ENCODE measurements at places on chromosomes 1 and 21. TPM values are rescaled to one million over a fixed set of nuclear protein-coding genes. Genes with fewer than 3 reads are reported as not detected.

DNA sequence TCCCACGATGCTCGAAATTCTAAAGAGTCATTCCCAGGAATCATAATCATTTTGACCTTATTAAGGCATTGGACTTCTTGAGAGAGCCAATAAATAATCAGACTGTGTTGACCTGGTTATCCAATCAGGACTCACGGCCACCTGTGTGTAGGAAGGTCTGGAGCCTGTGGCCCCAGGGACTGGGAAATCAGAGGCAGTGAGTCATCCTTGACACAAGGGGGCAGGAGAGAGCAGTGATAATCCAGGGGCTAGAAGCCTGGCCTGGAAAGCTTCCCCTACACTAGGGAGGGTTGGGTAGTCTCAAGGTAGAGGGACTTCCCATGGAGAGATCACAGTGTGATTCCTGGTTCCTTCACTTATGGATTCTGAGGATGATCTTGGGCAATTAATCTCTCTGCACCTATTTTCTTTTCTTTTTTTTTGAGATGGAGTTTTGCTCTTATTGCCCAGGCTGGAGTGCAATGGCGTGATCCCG is 4.7 kb downstream of the MR1 start:
- peak; percentile 72 for DNase-seq
- no peak overlapping the region for H3K27ac ChIP-seq
- no peaks in the 10 kb centered on the region for H3K27me3 ChIP-seq
- no peaks in the 10 kb centered on the region for H3K36me3 ChIP-seq
- H3K4me3 ChIP-seq: no peak overlapping the region

GRCh38 chr1:63063367-63063766 is 259.0 kb upstream of the FOXD3 start:
- no peaks in the 10 kb centered on the region for H3K27me3 ChIP-seq
- DNase-seq: peak; percentile 23
- no peaks in the 10 kb centered on the region for H3K36me3 ChIP-seq
- H3K4me1 ChIP-seq: no peaks in the 10 kb centered on the region
- H3K4me3 ChIP-seq: no peak overlapping the region
- no peak overlapping the region for H3K27ac ChIP-seq

- DNase-seq: no peak
- no peaks in the 10 kb centered on the region for H3K36me3 ChIP-seq
- H3K4me1 ChIP-seq: peaks cover 14% of the 10 kb centered on the region
- no peak overlapping the region for H3K4me3 ChIP-seq
- peaks cover 70% of the 10 kb centered on the region for H3K27me3 ChIP-seq
- no peak overlapping the region for H3K27ac ChIP-seq
Observed at GRCh38 chr1:938711-939489, 15.2 kb downstream of the SAMD11 start.

GRCh38 chr1:97412166-97412565 is 508.7 kb downstream of the DPYD start:
- H3K4me1 ChIP-seq: no peaks in the 10 kb centered on the region
- DNase-seq: no peak
- no peak overlapping the region for H3K4me3 ChIP-seq
- no peaks in the 10 kb centered on the region for H3K36me3 ChIP-seq
- H3K27ac ChIP-seq: no peak overlapping the region
- H3K27me3 ChIP-seq: no peaks in the 10 kb centered on the region

GRCh38 chr1:4115191-4115900 is 215.3 kb upstream of the C1orf174 start:
- no peak overlapping the region for H3K27ac ChIP-seq
- no peak overlapping the region for H3K4me3 ChIP-seq
- no peaks in the 10 kb centered on the region for H3K36me3 ChIP-seq
- H3K4me1 ChIP-seq: no peaks in the 10 kb centered on the region
- DNase-seq: no peak

GRCh38 chr1:98371764-98372163 is 289.8 kb upstream of the SNX7 start:
- no peaks in the 10 kb centered on the region for H3K36me3 ChIP-seq
- H3K4me3 ChIP-seq: no peak overlapping the region
- H3K27ac ChIP-seq: no peak overlapping the region
- H3K4me1 ChIP-seq: no peaks in the 10 kb centered on the region
- H3K27me3 ChIP-seq: no peaks in the 10 kb centered on the region

DNA sequence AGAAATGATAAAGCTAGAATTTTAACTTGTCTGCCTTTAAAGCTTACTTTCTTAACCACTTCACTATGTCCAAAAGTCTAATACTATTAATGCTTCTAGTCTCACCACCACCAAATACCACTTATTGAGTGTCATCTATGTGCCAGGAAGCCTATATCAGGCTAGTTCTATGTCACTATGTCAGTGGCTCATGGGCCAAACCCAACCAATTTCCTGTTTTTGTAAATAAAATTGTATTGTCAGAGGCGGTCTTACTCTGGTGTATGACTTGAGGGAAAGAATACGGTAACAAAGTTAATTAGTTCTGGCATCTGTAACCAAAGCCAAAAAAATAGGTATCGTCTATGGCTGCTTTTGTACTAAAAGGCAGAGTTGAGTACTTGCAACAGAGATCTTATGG is 14.8 kb downstream of the F5 start:
- no peaks in the 10 kb centered on the region for H3K27me3 ChIP-seq
- H3K27ac ChIP-seq: no peak overlapping the region
- no peaks in the 10 kb centered on the region for H3K4me1 ChIP-seq
- no peak for DNase-seq
- no peaks in the 10 kb centered on the region for H3K36me3 ChIP-seq

The FAM78B gene
- total RNA-seq: 1.2 TPM

The FMO3 gene
- 0.19 TPM for total RNA-seq

The KDF1 gene
- total RNA-seq: 23.2 TPM

The RPE65 gene
- not detected for total RNA-seq

The CD5L gene
- not detected for total RNA-seq

The FMO2 gene
- total RNA-seq: 1.3 TPM

The GSTM1 gene
- 46.1 TPM for total RNA-seq

The TFF2 gene
- 2.5 TPM for total RNA-seq

Measured in colonic mucosa (tissue), 4 donors.